ENCODE measurements at places on chromosomes 5 and 9.

GRCh38 chr5:177520916-177521513 is 4.3 kb upstream of the DDX41 start:
- DNase-seq = no peak

DNA sequence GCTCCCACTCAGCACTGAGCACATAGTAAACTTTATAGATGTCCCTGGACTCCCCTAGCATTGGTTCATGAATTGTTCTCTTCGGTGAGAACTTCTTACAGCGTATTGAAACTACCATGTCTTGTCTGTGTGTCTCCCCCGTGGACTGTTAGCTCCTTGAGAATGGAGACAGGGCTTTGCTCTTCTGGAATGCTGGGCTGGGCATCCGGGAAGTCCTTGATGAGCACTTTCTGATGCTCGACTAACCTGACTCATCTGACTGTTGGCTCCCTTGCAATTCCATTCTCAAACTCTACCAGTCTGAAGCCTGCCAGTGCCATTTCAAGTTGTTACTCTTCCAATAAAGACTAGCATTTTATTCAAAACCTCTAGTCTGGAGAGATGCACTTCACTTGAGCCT is 15.0 kb upstream of the PFDN1 start:
- no peak for DNase-seq

GRCh38 chr5:83827111-83827557 is 106.5 kb upstream of the HAPLN1 start:
- DNase-seq = no peak

GRCh38 chr9:72888943-72889342 is 63.9 kb downstream of the ALDH1A1 start:
- DNase-seq = no peak

- DNase-seq = no peak
Observed at GRCh38 chr5:65061250-65061973, 292.7 kb downstream of the CWC27 start.

DNA sequence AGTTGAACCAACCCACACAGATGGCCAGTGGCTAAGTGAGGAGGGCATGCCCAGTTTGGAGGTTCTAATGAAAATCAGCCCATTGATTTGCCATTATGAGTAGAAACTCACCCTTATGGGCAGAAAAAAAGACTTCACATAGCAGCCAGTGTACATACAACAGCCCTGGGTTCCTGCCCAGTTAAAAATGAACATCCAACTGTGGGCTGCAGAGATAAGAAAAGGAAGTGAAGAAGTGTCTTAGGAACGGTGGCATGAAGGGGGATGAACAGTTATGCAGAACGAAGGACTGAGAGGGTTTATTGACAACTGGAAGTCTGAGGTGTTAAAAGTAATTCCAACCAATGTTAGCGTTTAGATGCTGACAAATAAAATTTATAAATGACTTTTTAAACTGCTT is 118.4 kb downstream of the MARCHF3 start:
- DNase-seq = no peak

DNA sequence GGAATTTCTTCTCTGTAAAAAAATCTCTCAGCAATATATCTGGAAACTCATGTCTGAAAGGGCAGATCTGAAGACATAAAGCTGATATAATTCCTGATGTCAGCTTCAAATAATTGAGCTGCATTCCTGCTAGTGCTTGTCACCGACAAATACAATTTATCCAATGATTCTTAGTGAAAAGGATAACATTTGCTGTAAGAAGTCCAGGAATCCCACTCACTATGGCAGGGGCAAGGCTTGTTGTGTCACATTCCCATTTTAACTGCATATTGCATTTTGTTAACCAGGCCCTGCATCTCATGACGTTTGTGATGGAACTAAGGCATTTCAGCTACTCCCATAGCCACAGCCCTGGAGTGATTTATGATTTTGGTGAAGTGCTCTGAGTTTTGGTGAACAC is 160.1 kb upstream of the DAB2 start:
- no peak for DNase-seq

DNA sequence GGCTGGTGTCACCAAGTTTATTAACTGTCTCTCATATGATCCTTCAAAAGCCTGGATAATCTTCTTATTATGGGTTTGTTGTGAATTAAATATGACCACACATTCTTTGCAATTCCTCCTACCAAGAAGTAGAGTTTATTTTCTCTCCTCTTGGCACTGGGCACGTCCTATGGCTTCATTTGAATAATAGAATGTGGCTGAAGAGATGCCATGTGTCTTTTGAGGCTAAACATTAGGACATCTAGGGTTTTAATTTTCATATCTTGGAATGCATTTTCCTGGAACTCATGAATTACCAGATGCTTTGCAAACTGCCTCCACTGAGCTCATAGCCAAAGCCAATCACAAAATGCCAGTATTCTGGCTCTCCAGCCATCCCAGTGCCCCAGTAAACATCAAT is 19.9 kb upstream of the SCGB3A2 start:
- no peak for DNase-seq

DNA sequence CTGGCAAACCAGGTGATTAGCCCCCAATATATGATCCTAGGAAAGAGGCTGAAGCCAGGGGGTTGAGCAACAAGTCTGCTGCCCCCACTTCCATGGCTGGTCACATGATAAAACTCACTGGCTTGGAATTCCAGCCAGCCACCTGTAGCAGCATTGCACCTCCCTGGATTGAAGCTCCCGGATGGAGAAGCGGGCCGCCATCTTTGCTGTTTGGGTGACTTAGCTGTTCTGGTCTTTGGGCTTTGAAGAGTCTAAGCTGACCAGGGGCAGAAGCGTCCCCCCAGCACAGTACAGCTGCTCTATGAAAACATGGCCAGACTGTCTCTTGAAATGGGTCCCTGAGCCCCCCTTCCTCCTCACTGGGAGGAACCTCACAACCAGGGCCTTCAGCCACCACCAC is 610.2 kb downstream of the ANXA1 start:
- DNase-seq = no peak

DNA sequence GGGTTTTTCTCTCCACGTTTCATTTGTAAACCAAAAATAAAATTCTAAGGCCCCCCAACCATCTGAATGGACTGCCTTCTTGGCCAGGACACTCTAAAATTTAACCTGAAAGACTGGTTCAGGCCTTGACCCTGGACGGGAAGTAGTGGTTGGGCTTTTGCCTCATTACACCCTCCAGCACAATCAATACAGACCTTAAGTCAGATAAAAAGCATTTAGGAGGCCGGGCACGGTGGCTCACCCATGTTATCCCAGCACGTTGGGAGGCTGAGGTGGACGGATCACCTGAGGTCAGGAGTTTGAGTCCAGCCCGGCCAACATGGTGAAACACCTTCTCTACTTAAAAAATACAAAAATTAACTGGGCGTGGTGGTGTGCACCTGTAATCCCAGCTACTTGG is 91.6 kb upstream of the PPP1R26 start:
- DNase-seq = no peak

GRCh38 chr9:96006296-96006879 is 130.9 kb downstream of the ERCC6L2 start:
- DNase-seq = no peak

GRCh38 chr5:177362610-177363507 is 5.1 kb downstream of the RGS14 start:
- peak; percentile 71 for DNase-seq

GRCh38 chr5:14504816-14505215 is 76.8 kb upstream of the OTULINL start:
- no peak for DNase-seq

GRCh38 chr9:132283165-132283564 is 71.6 kb downstream of the SETX start:
- DNase-seq = no peak

- DNase-seq = no peak
Observed at GRCh38 chr5:77358255-77359205, 133.6 kb downstream of the WDR41 start.

DNA sequence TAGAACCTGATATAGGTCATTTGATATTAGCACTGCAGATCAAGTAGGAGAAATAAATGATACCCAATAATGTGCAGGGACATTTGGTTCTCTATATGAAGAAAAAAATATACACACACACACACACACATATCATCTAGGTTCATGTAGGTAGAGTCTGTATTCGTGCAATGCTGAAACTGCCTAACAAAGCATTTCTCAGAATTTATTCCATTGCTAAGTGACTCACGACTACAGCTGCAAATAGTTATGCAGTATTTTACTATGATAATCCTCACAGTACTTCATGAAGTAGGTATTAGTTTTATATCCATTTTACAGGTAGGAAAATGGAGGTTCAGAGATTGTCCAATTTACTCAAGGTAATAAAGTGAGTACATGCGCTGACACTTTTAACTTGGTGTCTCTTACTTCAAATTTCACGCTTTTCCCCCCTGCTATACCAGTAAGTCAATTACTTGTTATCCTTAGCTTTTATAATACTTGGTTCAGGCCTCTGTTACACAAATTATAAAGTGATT is 2.4 kb downstream of the GIN1 start:
- no peak for DNase-seq

DNA sequence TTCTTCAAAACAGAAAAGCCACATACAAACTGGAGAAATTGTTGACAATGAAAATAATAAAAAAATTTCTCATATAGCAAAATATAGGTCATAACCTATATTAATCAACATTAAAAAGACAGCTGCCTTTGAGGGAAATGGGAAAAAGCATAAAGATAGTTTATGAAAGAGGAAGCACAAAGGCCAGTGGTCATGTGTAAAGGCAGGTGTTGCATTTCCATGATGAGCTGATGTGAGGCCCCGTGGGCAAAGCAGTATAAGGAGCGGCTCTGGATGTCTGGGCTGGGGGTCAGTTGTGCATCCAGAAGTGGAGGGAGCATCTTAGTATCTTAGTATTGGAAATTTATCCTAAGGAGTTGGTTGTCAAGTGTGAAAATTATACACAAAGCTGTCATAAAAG is 18.3 kb downstream of the NDUFS6 start:
- no peak for DNase-seq

- DNase-seq = no peak
Observed at GRCh38 chr5:145969714-145970092, 33.3 kb downstream of the SH3RF2 start.

DNA sequence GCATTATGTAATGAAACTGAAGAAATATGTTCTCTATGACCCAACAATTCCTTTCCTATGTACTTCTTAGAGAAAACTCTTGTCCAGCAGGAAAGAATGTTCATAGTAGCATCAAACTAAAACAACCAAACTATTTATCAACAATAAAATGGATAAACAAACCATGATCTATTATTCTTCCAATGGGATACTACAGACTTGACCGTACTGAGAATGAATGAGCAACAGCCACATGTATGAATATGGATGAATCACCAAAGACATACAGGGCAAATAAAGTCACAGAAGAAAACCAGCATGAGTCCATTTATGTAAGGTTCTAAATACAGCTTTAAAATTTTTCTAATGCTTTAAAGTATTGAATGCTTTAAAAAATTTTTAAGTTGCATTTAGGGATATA is 73.6 kb upstream of the SUSD1 start:
- DNase-seq = no peak

- DNase-seq = no peak
Observed at GRCh38 chr9:69955536-69956355, 87.9 kb upstream of the MAMDC2 start.

GRCh38 chr5:32170303-32171151 is 3.6 kb downstream of the GOLPH3 start:
- no peak for DNase-seq

DNA sequence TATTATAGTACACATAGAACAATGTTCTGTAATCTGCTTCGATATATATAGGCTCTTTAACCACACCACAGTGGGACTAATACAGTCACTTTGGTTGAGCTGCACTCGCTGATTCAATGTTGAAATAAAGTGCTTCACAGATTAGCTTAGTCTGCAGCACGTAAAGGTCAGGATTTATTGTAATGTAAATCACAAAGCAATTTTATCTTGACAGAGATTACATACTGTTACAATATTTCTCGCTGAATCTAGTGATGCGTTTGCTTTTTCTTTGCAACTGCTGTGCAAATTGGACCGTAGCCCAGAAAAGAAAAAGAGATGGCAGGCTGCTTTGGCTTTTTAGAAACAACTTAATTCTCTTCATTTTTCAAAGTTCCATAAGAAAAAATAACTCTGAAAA is 52.9 kb downstream of the CETN3 start:
- no peak for DNase-seq

DNA sequence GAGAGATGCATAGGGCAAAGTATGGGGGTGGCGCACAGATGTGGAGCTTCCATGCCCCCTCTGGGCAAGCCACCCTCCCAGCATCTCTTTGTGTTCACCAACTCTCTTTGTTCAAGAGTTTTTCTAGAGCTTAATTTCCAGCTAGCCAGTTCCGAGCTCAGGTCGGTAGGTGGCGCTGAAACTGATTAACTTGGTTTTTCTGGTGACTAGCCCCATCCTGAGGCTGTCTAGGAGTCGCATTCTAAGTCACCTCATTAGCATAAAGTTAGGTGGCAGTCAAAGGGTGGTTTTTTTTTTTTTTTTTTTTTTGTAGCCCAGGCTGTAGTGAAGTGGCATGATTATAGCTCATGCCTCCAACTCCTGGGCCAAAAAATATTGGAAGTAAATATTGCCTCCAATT is 476.4 kb downstream of the KDM4C start:
- DNase-seq = peak; percentile 30

DNA sequence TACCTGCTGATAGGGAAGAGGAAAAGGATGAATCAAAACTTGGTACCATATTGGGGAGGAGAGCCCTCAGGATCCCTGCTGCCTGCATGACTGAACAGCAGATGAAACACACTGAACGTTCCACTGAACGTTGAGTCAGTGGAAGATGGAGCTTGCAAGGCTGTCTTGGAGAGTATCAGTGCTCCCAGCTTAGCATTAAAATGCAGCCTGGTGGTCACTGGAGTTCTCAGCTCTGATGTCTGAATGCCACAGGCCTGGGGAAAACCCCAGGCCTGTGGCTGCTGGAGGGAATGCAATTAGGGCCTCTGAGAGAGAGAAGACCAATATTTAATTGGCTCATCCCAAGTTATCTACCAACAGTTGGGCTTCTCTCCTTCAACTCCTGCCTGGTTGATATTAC is 54.5 kb downstream of the PDE4D start:
- no peak for DNase-seq

DNA sequence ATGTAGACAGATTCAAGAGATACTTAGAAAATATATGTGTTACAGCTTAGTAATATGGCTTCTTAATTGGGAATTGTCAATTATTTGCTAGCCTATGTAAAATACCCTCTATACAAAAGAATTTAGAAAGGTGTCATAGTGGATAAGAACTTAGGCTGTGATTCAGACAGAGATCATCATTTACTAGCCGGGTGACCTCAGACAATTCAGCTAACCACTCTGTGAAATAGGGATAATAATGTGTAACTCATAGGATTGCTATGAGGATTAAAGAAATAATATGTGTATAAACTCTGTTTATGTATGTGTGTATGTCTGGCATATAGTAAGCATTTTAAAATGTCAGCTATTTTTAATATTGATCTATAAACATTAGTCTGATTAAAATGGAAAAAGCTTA is 5.9 kb upstream of the LARS1 start:
- DNase-seq = no peak
